ENCODE measurements at places on chromosomes 5 and 9. TPM values are rescaled to one million over a fixed set of nuclear protein-coding genes. Genes with fewer than 3 reads are reported as not detected.

DMGDH gene
- not detected for total RNA-seq

ORM2 gene
- not detected for total RNA-seq

PRDM9 gene
- total RNA-seq = not detected

DNA sequence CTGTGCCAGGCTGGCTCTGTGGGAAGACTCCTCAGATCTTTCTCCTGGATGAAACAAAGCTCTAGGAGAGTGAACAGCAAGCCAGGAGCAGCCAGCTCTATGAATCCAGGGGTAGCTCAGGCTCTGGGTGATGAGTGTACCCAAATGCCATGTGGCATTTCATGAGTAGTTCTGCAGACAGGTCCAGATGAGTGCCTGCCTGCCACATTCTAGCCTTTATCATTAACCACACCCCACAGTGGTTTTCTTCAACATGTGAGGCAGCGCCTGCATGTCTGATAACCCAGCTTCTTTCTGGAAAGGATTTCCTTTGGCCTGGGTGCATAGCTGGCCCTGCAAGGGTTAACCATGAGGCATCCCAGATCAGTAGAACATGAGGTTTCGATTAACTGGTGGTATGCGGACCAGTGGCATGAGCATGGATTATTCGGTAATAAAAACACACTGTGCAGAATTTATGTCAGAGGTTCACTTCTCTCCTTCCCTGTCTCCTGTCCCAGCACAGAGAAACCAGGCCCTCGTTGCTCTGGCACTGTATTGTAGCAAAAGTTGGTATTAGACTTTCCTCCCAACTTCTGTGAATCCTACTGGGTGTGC is 381.9 kb upstream of the ZNF462 start:
- peaks cover 1% of the 10 kb centered on the region for H3K27me3 ChIP-seq
- DNase-seq = no peak
- no peak overlapping the region for H3K4me3 ChIP-seq
- H3K4me1 ChIP-seq = no peaks in the 10 kb centered on the region

All from activated T-helper 1 cell treated with anti-CD3 and anti-CD28 coated beads, Interleukin-12 subunit alpha, Interleukin-12 subunit beta, Interleukin-2, Interleukin-4 antibody, amounts not matched to agents 30 ng/mL and 10 ng/mL and 1 ng/mL, durations not matched to agents 14 hours and 24 hours and 36 hours (primary cell).